ENCODE measurements at places on chromosomes 1 and 21. TPM values are rescaled to one million over a fixed set of nuclear protein-coding genes. Genes with fewer than 3 reads are reported as not detected.

- peaks cover 59% of the 10 kb centered on the region for H3K4me1 ChIP-seq
- H3K27ac ChIP-seq = peak overlapping the region; percentile 97
- peak overlapping the region; percentile 93 for H3K4me3 ChIP-seq
- DNase-seq = no peak
- H3K27me3 ChIP-seq = no peaks in the 10 kb centered on the region
These were observed 1.5 kb upstream of the RUNX1 start for GRCh38 chr21:35050348-35051286.

PFDN2 gene
- total RNA-seq = 46.0 TPM

SLC41A1 gene
- total RNA-seq = 10.8 TPM

- peak overlapping the region; percentile 78 for H3K27ac ChIP-seq
- peak overlapping the region; percentile 36 for H3K4me3 ChIP-seq
- no peaks in the 10 kb centered on the region for H3K36me3 ChIP-seq
- H3K4me1 ChIP-seq = peaks cover 32% of the 10 kb centered on the region
- peaks cover 42% of the 10 kb centered on the region for H3K27me3 ChIP-seq
These were observed 1.6 kb upstream of the GREM2 start for GRCh38 chr1:240613356-240614142.

DNA sequence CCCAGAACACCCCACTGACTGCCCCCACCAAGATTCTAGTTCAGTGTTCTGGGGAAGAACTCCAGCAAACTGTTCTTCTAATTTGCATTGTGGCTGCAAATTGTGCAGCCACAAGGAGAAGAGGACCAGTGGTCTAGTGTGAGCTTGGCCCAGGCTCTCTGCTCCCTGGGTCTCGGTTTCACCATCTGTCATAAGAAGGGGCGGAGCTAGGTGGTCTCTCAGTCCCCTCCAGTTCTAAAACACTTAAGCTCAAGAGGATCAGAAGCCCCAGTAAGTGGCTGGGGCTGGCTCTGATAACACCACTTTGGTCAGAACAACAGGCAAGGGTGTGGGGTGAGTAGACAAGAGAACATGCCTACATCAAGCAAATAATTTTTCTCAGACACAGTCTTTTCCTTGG, 99.9 kb downstream of the BEND5 start:
- no peaks in the 10 kb centered on the region for H3K27me3 ChIP-seq
- no peak for DNase-seq
- no peak overlapping the region for H3K27ac ChIP-seq
- no peaks in the 10 kb centered on the region for H3K36me3 ChIP-seq

Data from activated CD4-positive, alpha-beta T cell treated with anti-CD3 and anti-CD28 coated beads, Interleukin-2, amount 10 ng/mL, durations not matched to agents 7 days and 5 days (primary cell).